Cerebellar nuclear complex (tissue), 1 donor: ENCODE measurements at places on chromosomes 1 and 21.

DNA sequence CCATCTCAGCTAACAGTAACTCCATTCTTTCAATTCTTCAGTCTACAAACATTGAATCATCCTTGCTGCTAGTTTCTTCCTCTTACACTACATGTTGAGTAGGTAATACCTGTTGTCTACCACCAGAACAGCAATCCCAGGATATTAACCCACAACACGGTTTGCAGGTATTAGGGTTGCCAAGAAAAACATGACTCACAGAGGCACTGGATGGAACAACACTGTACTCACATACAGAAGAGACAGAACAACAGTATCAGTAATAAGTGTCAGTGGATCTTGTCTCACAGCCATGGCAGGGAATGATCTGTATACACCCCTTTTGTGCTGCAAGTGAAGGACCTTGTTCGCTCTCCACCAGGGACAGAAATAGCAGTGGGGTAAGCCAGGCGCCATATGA is 212.1 kb downstream of the GPR52 start:
- no peak for DNase-seq

GRCh38 chr1:193070942-193071341 is 11.5 kb downstream of the RO60 start:
- DNase-seq, result no peak

GRCh38 chr21:39518847-39519210 is 67.1 kb downstream of the SH3BGR start:
- no peak for DNase-seq

DNA sequence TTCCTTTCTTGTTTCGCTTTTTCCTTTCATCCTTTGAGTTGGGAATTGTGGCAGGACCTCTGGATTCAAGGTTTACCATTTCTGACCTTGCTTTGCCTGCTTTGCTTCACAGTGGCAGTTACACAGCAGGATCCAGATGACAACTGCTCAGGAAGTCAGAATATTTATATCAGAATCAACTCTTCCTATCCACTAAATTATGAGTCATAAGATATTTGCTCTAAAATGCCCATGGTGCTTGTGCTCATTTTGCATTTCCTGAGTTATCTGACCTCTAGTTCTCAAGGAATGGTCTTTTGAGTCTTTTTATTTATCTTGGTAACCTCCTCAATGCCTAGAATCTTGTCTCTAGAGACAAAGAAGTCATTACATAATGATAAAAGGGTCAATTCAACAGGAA is 290.8 kb downstream of the LRRC7 start:
- no peak for DNase-seq

DNA sequence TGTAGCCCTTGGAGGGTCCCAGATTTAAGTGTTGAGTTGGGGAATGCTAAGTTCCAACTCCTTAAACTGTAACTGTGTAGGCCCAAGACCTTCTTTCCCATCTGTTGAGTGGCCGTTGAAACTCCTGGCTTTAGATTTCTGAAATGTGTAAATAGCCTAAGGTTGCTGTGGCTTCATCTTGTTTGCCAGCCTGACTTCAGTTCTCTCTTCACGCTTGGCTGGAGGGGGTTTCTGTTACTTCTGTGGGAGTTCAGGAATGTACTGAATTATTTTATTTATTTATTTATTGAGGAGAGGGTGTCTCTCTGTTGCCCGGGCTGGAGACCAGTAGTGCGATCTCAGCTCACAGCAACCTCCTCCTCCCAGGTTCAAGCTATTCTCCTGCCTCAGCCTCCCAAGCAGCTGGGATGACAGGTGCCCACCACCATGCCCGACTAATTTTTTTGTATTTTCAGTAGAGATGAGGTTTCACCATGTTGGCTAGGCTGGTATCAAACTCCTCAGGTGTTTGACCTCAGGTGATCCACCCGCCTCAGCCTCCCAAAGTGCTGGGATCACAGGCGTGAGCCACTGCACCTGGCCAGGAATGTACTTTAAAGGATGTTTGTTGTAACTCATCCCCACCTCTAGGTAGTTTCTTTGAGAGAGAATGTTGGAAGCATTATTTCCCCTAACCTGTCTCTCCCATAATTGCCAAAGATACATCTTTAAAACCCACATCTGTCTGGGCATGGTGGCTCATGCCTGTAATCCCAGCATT is 5.9 kb downstream of the TTC39A start:
- DNase-seq, result no peak

DNA sequence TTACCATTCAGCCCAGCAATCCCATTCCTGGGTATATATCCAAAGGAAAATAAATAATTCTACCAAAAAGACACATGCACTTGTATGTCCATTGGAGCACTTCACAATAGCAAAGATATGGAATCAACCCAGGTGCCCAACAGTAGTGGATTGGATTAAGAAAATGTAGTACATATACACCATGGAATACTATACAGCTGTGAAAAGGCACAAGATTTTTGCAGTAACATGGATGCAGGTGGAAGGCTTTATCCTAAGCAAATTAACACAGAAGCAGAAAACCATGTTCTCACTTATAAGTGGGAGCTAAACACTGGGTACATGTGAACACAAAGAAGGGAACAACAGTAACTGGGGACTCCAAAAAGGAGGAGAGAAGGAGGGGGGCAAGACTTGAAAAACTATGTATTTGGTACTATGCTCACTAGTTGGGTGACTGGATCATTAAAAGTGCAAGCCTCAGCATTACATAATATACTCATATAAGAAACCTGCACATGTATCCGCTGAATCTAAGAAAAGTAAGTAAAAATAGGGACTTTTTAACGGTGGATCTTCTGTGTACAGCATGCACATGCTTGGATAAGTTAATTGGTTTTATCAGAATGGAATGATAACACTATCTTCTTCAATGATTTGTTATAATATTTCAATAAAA is 3.9 kb upstream of the SHCBP1L start:
- no peak for DNase-seq

- no peak for DNase-seq
These were observed 3.6 kb upstream of the NPPA start for GRCh38 chr1:11851180-11851579.

DNA sequence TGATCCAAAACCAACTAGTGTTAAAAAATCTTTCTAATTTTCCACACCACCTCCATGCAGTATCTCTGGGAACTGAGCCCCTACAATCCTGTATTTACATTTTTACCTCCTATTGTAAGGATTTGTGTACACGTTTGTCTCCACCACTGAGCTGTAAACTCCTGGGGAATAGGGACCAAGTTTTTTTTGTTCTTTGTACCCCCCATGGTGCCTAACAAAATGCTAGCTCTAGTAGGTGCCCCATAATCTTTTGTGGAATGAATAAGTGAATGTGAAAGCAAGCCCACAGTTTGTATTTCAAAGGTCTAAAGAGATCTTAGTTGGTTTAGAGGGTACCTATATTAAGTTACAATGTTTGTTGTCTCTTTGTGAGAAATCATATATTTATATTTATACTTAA is 879 bp upstream of the WLS start:
- DNase-seq, result no peak

- DNase-seq, result no peak
These were observed 190.2 kb downstream of the CAMTA1 start for GRCh38 chr1:6975331-6976043.

- DNase-seq, result no peak
These were observed 34.9 kb upstream of the VASH2 start for GRCh38 chr1:212915245-212916091.

DNA sequence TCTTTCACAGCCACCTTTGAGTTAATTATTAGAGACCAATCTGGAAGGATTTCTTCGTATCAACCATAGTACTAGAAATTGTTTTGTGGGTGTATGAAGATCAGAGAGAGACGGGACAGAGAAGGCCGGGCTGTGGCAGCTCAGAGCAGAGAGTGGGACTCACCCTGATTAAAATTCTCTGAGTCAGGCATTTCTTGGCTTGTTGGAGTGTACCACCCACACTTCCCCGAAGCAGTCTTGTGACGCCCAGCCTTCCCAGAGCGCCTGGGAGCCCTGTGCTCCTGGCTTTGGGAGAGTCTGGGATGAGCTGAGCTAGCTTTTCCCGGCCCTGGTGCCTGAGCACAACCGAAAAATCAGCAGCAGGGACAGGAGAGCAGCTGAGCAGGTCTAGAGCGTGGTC is 19.4 kb downstream of the PLEKHM2 start:
- no peak for DNase-seq

- no peak for DNase-seq
These were observed 1.3 kb downstream of the CDK18 start for GRCh38 chr1:205505791-205506190.

- DNase-seq, result no peak
These were observed 52.5 kb downstream of the KLHDC7A start for GRCh38 chr1:18533259-18533658.
